Amniotic stem cell (primary cell): ENCODE measurements at places on chromosomes 4 and X.

DNA sequence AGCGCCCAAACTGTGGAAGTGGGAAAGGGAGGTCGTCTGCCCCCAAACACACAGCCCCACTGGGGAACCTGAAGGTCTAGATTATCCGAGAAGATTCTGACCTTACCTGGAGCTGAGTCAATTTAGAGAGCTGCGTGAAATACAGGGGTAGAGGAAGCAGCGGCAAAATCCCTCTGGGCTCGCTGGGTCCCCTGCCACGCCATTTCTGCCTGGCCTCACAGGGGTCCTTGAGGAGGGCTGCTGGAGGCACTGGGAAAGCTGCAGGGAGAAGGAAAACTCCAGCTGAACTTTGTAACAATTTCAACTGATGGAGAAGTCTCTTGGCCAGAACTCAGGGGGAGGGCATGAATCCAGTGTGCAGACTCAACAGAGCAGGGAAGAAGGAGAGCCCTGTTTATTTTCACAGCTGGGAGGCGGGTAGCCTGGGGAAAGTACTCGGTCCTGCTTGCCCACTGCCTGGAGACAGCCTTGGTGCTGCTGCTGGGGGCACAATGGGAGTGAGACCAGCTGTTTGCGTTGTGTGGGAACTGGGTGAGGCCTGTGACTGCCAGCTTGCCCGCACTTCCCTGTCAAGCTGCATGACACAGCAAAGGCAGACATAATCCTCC is 93.2 kb upstream of the MAPK10 start:
- no peak for DNase-seq

- no peak for DNase-seq
These were observed 15.9 kb downstream of the PCGF3 start for GRCh38 chr4:721261-722168.

DNA sequence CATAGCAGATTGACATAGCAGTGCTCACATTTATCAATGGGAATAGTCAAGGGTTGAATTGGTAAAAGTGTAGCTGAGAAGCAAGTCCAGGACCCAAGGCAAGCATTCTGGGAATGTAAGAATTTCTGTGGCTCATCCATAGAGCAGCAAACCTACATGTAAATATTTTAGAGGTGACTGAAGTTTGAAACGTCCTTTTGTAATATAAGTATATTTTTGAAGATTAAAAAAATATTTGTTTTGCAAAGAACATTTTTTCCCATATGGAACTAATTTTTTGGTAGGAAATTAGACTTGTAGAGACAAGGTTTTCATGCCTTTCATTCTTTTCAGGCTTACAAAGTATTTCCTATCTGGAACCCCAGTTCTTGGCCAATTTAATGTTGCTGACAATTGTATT is 104.0 kb downstream of the TEX13A start:
- no peak for DNase-seq

GRCh38 chr4:118348886-118349285 is 3.9 kb downstream of the PRSS12 start:
- no peak for DNase-seq

DNA sequence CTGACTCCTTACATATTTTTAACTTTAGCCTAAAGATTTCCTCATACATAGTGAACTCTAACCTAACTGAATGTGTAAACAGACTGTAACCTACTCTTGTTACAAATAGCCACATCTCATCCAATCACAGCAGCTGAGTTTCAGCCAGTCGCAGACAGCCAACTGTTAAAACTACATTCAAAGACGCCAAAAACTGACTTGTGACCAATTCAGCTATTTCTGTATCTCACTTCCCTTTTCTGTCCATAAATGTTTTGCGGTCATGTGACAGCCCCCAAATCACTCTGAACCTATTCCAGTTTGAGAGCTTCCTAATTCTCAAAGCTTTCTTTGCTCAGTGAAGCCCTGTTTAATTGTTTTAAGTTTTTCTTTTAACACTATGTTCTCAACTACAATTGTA is 2731.9 kb downstream of the ARAP2 start:
- DNase-seq, result no peak

- no peak for DNase-seq
These were observed 43.3 kb upstream of the PPM1K start for GRCh38 chr4:88327665-88328064.

DNA sequence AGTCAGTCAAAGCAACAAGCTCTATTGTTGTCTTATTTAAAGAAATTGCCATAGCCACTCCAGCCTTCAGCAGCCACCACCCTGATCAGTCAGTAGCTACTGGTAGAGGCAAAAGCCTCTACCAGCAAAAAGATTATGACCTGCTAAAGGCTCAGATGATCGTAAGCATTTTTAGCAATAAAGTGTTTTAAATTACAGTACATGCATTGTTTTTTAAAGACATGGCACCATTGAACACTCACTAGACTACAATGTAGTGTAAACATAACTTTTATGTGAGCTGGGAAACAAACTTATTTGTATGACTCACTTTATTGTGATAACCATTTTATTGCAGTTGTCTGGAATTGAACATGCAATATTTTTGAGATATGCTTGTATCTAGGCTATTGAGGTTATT is 32.3 kb upstream of the DYNLT3 start:
- DNase-seq, result no peak

- no peak for DNase-seq
These were observed 258.1 kb upstream of the AGTR2 start for GRCh38 chrX:115912372-115912897.

- no peak for DNase-seq
These were observed 33.0 kb upstream of the FRAS1 start for GRCh38 chr4:78024085-78024484.

DNA sequence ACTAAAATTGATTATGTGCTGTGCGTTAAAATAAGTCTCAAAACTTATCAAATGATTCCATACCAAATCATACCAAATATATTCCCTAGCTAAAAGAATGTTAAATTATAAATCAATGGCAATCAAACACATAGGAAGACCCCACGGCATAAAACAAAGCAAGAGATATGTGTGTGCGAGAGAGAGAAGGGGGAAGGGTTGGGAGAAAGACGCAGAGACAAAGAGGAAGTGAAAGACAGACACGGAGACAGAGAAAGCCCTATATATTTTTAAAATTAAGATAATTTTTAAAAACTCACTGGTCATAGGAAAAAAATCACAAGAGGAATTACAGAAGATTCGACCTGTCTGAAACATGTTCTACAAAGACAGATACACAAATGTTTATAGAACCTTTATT is 371.4 kb downstream of the NLGN4X start:
- no peak for DNase-seq

DNA sequence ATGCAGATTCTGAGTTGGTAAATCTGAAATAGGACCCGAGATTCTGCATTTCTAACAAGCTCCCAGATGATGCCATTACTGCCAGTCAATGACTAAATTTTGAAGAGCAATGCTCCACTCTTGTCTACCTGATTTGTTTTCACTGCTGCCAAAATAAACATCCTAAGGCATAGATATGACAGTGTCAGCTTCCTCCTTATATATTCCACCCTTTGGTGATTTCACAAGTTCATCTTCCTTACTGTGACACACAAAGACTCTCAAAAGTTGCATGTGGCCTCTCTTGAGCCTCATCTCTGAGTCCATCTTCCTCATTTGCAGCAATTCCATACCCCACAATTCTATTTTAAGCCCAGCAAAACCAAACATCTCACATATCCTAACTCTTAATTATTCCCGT is 110.9 kb downstream of the FBXW7 start:
- no peak for DNase-seq
